ENCODE measurements at places on chromosomes 1 and 21. TPM values are rescaled to one million over a fixed set of nuclear protein-coding genes. Genes with fewer than 3 reads are reported as not detected.

Gene STRIP1
- total RNA-seq: 18.2 TPM

DNA sequence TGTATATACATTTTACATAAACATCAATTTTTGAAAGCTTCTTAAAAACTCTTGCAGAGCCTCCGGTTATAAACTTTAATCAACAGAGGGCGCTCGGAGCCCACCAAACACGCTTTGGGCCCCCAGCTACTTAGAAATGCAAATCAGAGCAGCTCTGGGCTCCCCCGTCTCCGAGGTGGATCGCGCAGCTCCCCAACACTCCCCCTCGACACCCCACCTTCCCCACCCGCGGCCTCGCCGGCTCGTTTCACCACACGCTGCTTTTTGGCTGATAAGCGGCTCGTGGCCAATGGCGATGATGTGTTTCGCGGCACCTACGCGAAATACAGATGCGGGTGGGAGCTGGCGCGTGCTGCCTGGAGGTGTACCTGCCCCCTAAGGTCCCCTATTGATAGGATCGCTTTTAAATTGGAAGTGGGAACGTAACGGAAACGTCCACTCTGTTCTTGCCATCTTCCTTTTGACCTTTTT lies 1.7 kb upstream of the KIF26B start:
- peak; percentile 50 for DNase-seq

Gene SYCP1
- total RNA-seq: not detected

DNA sequence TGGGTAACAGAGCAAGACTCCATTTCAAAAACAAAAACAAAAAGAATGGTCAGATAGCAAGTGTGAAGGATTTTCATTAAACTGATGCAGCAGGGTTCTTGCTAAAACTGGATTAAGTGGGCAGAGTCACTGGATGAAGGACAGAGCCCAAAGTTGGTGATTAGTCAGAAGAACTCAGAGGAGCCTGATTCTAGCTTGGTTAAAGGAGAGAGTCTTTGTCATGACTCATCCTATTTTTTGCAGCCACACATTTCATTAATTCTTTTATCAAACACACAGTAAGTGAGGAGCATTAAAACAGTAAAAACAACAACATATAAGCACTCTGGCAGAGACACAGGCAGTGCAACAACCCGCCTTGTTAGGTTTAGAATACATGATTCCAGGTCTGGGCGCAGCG lies 56.0 kb upstream of the EDARADD start:
- no peak for DNase-seq

DNA sequence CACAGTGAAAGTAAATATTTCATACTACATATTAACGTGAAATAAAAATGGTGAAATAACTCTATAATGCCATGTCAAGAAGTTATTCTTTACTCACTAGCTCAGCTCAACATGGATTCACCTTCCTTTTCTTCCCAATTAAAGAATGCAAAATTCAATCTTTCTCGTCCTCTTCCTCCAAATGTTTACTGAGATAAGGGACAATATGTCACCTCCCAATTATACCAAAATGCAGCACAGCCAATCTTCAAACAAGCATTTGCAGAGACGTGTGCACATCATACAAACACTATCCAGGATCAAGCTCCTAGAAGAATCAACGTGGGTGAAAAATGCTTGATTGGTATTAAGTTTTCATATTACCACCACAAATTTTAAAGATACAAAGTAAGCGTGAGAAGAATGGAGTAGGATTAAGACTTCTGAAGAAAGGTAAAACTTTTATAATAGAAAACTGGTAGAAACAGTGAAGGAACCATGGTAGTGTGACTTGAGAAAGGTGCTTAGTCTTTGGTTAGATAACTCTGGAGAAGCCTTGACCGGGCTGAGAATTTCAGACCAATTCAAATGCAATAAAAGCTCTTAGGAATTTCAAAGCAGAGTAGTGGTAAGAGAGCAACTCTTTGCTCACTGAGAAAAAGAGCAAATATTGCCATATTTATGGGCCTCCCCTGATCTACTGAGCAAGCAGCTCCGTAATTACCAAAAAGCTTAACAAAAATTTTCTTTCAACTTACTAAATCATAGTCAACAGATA lies 7.2 kb downstream of the PTP4A2 start:
- no peak for DNase-seq

DNA sequence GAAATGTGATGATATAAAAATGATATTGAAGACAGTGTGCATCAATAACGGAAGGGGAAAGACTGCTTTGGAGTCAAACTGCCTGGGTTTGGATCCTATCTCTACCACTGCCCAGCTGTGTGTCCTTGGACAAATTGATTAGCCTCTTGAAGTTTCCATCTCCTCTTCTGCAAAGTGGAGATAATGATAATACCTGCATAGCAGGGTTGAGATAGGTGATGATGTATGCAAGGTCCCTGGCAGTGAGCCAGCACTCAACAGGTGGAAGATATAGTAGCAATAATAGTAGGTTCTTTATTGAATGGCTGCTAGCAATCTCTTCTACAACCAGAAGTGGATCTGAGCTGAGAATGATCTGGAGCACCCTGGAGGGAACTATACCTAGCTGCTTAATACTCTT lies 166.7 kb downstream of the MIS18A start:
- DNase-seq: no peak

DNA sequence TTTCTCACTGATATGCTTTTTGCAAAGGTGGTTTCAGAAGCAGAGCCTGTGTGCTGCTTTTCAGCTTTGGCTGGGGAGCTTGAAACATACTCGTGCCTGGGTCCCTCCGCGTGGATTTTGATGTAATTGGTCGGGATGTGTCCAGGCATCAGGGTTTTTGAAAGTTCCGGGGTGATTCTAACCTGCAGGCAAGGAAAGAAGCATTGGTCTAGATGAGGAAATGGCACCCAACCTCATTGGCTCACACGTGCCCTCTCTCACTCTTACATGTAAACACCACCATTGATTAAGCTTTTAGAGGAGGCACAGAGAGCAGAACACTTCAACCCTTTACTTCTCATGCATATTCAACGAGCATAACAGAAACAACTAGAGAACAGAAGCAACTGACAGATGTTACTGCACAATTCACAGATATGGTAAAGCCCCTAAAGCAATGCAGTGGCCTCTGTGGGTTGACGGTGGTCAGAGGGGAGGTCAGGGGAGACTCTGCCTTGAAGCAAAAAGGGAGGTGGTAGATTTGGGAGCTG lies 112.1 kb downstream of the TLR5 start:
- DNase-seq: no peak

Gene TNFSF4
- 2.3 TPM for total RNA-seq

GRCh38 chr1:229068270-229068987 lies 202.5 kb upstream of the RAB4A start:
- peak; percentile 46 for DNase-seq

Gene TBX19
- total RNA-seq: 0.84 TPM

Gene MYBPH
- not detected for total RNA-seq

DNA sequence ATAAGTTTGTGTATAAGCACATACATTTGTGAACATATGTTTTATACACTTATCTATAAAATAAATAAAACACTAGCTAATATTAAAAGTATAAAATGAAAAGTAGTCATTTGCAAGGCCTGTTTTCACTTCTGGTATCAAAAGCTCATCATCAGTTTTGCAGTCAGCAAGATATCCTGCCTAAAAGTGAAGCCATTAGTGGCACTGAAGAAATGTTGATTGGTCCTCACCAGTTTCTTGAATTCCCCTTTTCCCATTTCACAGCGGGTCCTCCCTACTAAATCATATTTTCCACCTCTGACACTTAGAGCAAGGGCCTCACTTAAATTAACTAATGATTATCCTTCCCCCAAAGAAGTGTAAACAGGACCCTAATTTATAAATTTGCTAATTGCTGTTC lies 6.7 kb downstream of the TBX15 start:
- DNase-seq: no peak

- DNase-seq: no peak
These were observed 9.6 kb downstream of the ZNF648 start for GRCh38 chr1:182051938-182052337.

DNA sequence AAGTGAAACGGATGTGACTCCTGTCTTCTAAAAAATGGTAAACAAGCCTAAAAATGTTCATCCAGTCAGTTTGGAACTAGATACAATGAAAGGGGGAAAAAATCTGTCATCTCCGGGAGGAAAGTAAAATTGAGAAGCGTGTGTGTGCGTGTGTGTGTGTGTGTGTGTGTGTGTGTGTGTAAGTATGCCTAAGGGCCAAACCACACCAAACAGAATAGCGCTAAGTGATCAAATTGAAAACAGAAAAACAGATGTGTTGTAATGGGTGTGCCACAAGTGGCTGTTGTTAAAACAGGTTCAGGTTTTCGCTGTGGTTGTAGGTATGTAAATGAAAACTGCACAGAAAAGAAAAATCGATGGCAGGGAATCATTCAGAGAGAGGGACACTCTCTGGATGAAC lies 106.7 kb downstream of the RNF220 start:
- DNase-seq: no peak

Gene PGLYRP3
- total RNA-seq: not detected

GRCh38 chr21:25734654-25734903 lies 125 bp downstream of the ATP5PF start:
- no peak for DNase-seq

GRCh38 chr1:33195556-33195955 lies 13.7 kb upstream of the TRIM62 start:
- DNase-seq: no peak

GRCh38 chr1:8809342-8809736 lies 8.1 kb downstream of the RERE start:
- DNase-seq: no peak

Gene F5
- 17.8 TPM for total RNA-seq

Gene FAM151A
- 0.15 TPM for total RNA-seq

GRCh38 chr1:108701176-108701849 lies 9.2 kb downstream of the PRPF38B start:
- no peak for DNase-seq

Gene LCE1B
- total RNA-seq: not detected

GRCh38 chr1:152745289-152745704 lies 12.5 kb upstream of the KPRP start:
- DNase-seq: no peak

DNA sequence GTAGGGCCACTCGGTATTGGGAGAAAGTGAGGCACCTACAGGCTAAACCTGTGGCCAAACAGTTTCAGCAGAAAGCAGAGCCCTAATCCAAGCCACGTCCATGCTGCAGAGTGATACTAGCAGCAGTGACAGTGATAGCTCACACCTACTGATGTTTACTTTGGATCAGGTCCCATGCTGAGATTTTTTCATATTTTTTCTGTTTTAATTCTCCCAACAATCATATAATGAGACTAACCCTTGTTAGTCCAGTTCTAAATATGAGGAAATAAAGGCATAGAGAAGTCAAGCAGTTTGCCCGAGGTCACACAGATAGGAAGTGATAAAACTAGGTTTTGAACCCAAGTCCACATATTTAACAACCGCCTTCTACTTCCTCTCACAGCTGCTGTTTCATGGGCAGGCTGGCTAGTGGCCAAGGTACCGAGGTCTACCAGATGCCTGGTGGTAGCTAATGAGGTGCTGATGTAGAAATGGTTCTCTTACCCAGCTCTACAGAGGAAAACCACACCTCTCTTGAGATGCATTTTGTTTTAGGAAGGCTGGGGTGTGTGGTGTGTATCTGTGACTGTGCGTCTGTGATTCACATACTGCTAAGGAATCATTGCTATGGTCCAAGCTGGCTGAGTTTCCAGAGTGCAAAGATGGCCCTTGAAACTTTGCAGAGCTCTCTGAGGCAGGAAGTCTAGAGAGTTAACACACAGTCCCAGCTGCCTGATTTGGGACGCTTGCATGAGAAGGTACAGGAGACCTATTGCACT lies 80.3 kb upstream of the ARTN start:
- peak; percentile 58 for DNase-seq

GRCh38 chr1:99869304-99869703 lies 19.1 kb downstream of the AGL start:
- DNase-seq: no peak

- no peak for DNase-seq
These were observed 8.4 kb downstream of the HMGB4 start for GRCh38 chr1:33872275-33872674.

Gene RHBG
- not detected for total RNA-seq
